ENCODE measurements at places on chromosomes 6 and 20.

GRCh38 chr6:63553900-63554299 lies 18.4 kb upstream of the LOC128125822 start:
- DNase-seq: no peak

GRCh38 chr6:14634072-14634471 lies 516.5 kb downstream of the CD83 start:
- DNase-seq: no peak

- DNase-seq: no peak
These were observed 12.9 kb upstream of the DSP start for GRCh38 chr6:7528565-7528964.

- DNase-seq: no peak
These were observed 208.0 kb upstream of the TAB2 start for GRCh38 chr6:149109397-149110070.

- DNase-seq: no peak
These were observed 2.6 kb downstream of the NPEPL1 start for GRCh38 chr20:58695084-58695722.

- DNase-seq: no peak
These were observed 174.7 kb downstream of the DHX35 start for GRCh38 chr20:39136798-39137197.

GRCh38 chr6:134495890-134496248 lies 178.0 kb upstream of the SGK1 start:
- no peak for DNase-seq

DNA sequence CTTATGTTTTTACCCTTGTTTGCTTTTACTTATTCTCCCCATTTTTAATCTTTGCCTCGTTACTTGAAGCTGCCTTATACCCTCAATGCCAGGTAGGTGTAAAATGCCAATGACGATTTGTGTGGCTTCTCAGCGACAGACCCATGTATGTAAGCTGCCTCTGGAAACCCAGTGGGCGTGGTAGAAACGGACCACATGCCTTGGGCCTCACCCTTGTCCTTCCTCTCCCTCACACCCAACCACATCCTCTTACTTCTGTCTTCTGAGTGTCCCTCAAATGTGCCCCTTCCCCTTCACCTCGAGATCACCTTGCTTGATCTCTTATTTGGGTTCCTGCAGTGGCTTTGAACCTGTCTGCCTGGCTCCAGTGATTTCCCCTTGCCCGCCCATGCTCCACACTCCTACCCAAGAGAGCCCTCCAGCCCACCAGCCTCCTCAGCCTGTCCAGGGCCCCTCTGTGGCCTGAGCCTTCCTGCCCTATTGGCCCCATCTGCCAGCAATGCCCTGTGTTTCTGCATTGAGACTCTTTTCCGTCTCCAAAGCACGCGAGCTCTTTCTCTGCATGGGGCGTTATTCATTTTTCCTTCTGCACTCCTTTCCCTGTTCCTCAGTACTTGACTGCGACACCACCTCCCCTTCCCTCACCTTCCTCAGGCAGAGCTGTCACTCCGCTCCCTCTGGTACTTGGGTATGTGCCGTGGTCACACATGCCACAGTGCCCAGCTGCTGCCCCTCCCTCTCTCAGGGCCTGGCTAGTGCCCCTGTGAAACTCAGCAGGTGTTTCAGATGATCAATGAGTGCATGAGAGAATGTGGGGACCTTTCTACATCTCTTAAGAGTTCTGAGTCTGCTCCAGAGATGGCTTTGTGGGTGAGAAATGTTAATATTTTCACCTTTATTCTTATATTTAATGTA lies 115.4 kb downstream of the SLX4IP start:
- no peak for DNase-seq

- DNase-seq: no peak
These were observed 22.3 kb upstream of the ANKEF1 start for GRCh38 chr20:10012464-10012863.

DNA sequence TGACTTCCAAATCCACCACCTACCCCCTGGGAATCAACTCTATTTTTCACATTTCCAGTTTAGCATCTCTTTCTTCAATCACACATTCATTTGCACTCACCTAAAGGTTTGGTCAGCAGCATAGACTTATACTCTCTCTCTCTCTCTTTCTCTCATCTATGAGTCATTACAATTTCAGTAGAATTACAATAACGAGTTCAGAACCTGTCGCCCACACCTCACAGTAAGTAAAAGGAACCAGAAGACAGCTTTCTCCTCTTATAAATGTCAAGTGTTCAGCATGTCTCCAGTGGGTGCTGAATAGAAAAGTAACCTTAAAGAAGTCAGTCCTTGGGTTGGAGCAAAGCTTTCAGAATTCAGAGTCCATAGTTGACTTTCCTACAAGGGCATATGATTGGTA lies 1.1 kb upstream of the PHACTR1 start:
- DNase-seq: no peak
